Naive thymus-derived CD8-positive, alpha-beta T cell (primary cell): ENCODE measurements at places on chromosomes 12 and 14. TPM values are rescaled to one million over a fixed set of nuclear protein-coding genes. Genes with fewer than 3 reads are reported as not detected.
A peak's percentile ranks its signal among the peaks of the same experiment; 100 is the strongest.

EFS gene
- total RNA-seq: not detected

ASCL1 gene
- not detected for total RNA-seq

GRCh38 chr12:120367924-120368788, 808 bp downstream of the MSI1 start:
- no peaks in the 10 kb centered on the region for H3K36me3 ChIP-seq
- H3K4me3 ChIP-seq: peak overlapping the region; percentile 70
- H3K4me1 ChIP-seq: peaks cover 13% of the 10 kb centered on the region

- peak overlapping the region; percentile 43 for H3K4me3 ChIP-seq
- DNase-seq: peak; percentile 57
- H3K4me1 ChIP-seq: peaks cover 26% of the 10 kb centered on the region
- no peaks in the 10 kb centered on the region for H3K27me3 ChIP-seq
- H3K36me3 ChIP-seq: peaks cover 11% of the 10 kb centered on the region
Measured at GRCh38 chr14:60151715-60152114, 13.5 kb downstream of the DHRS7 start.

DNA sequence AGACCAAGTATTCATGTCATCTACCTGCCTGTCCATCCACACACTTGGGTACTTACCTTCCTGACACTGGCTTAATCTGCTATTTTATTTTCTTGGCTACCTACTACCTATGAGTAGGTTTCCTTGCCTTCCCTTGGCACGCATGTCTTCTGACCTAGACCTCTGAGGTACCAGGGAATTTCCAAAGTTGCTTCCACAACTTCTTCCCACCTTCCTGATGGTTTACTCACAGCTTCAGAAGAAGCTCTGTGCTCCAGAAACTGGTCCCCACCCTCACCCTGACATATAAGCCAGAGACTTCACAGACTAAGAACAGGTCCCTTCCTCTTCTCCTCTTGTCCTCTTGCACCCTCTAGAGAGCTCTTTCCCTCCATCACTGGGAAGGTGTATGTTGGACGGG, 35.7 kb upstream of the DDX11 start:
- no peak for DNase-seq
- no peaks in the 10 kb centered on the region for H3K36me3 ChIP-seq
- H3K27me3 ChIP-seq: peaks cover 13% of the 10 kb centered on the region
- H3K4me1 ChIP-seq: no peaks in the 10 kb centered on the region
- H3K27ac ChIP-seq: no peak overlapping the region
- no peak overlapping the region for H3K4me3 ChIP-seq

DNA sequence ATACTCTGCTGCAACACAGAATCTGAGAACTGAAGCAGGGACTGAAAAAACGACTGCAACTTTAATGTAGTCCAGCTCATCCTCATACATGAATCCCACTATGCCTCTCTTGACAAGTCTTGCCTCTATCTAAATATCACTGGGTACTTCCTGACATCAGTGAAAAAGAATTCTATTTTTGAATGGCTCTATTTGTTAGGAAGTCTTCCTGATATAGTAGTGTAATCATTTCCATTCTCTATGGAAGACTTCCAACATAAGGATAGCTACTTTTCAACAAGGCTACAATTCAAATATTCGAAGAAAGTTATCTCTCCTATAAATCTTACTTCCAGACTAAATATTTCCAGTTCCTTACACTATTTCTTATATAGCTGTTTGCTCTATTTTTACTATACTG, 167.5 kb downstream of the MDGA2 start:
- no peak overlapping the region for H3K4me3 ChIP-seq
- no peaks in the 10 kb centered on the region for H3K36me3 ChIP-seq
- no peak overlapping the region for H3K27ac ChIP-seq

DNA sequence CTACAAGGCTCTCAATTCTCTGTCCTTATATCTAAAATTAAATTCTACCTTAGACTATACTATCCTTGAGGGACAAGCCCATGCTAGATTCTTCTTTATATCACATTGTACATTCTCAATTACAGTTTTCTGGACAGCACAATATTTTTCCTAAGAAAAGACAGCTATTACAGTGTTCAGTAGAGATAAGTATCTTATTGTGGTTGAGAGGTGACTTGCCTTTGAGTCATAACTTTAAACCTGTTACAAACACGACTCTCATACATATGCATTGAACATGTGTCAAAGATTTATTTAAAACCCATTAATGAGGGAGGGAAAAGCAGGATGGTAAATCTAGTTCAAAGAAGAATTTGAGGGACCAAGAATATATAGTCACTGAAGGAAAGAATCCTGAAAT, 61.1 kb downstream of the TPH2 start:
- H3K4me3 ChIP-seq: no peak overlapping the region
- H3K27me3 ChIP-seq: peaks cover 7% of the 10 kb centered on the region
- H3K27ac ChIP-seq: no peak overlapping the region
- no peaks in the 10 kb centered on the region for H3K36me3 ChIP-seq
- H3K4me1 ChIP-seq: no peaks in the 10 kb centered on the region
- DNase-seq: no peak

- H3K36me3 ChIP-seq: no peaks in the 10 kb centered on the region
- H3K4me3 ChIP-seq: peak overlapping the region; percentile 62
Measured at GRCh38 chr12:6699259-6699988, 1.2 kb downstream of the PIANP start.

- H3K27me3 ChIP-seq: no peaks in the 10 kb centered on the region
- H3K27ac ChIP-seq: no peak overlapping the region
- H3K4me1 ChIP-seq: no peaks in the 10 kb centered on the region
- no peak for DNase-seq
Measured at GRCh38 chr12:19967001-19967400, 401.3 kb upstream of the PDE3A start.

- no peak for DNase-seq
- peaks cover 2% of the 10 kb centered on the region for H3K27me3 ChIP-seq
- no peaks in the 10 kb centered on the region for H3K36me3 ChIP-seq
- no peaks in the 10 kb centered on the region for H3K4me1 ChIP-seq
- no peak overlapping the region for H3K4me3 ChIP-seq
Measured at GRCh38 chr12:104164634-104165033, 26.6 kb upstream of the NFYB start.
